NCI-H187 treated with DMSO at 0.1 percent for 48 hours (cell line): ENCODE measurements at places on chromosomes 7 and 10.

GRCh38 chr7:596819-597182 lies 77.2 kb upstream of the PDGFA start:
- no peak for DNase-seq

DNA sequence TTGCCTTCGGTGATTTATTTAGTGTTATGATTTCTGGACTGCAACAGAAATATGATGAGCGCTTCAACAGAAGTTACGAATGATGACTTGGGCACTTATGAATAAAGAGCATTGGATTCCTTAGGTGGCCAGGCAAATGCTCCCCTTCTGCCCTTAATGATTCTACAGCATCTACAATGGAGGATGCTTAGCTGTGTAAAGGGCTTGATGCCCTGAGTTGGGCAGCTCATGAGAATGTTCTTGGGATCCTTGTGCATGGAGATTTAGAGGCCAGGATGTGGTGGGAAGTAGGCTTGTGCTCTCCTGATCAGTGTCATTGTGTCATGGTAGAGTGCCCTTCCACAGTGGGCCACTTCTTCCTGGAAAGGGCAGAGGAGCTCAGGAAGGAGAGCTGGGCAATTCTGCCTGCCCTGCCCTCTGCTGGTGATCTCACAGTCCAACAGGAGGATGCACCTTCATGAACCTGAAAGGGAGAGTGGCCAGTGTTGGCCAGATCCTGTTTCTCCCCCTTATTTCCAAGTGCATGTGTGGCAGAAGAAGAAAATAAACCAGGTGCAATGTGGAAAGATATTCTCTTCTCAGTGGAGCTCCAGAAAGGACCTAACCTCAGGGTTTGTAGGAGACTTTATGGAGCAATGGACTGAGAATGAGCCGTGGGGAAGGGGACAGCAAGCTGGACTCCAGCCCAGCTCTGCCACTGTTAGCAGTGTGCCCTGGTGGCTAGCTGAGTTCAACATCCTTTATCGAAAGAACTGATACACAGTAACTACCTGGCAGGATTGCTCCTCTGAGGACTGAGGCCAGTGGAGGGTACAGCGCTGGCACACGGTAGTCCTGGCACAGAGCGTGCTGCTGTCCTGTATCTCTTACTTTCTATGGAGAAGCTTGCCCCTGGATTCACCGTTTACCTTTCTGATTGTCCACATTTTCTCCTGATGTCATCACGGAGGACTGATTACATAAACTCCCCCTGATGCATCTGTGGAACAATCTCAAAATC lies 182.9 kb downstream of the BMPER start:
- DNase-seq, result no peak

- no peak for DNase-seq
Observed at GRCh38 chr7:139118234-139118804, 8.8 kb upstream of the ZC3HAV1 start.

GRCh38 chr10:123287594-123288247 lies 133.5 kb downstream of the BUB3 start:
- no peak for DNase-seq

DNA sequence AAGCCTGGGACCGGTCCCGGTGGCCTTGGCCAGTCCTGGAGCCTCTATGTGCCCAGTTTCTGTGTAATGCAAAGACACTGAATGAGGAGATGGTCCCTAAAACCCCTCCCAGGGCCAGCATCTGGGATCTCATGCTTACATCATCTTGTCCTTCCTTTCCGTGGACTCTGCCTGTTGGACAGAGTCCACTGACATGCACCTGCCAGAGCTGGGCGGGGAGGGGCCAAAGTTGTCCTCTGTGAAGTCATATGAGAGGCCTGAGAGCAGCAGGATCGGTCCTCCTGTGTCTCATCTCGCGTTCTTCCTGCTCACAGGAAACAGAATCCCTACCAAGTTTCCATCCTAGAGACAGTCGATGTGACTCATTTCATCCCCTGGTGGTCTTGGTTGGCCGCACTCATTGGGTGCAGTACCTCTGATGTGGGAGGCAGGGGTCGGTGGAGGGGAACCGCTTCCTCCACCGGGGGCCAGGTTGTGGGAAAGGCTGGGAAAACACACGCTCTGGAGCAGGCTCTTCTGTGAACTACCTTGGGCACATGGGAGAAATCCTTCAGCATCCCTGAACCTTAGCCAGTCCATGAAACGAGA lies 389.6 kb upstream of the PODXL start:
- no peak for DNase-seq
